Stimulated activated CD4-positive, alpha-beta T cell treated with anti-CD3 and anti-CD28 coated beads, Interleukin-4, amount 100 ng/mL, for 1 hour (primary cell): ENCODE measurements at places on chromosomes 7 and 10.

- DNase-seq = no peak
Measured at GRCh38 chr10:80171248-80171660, 34.1 kb downstream of the ANXA11 start.

DNA sequence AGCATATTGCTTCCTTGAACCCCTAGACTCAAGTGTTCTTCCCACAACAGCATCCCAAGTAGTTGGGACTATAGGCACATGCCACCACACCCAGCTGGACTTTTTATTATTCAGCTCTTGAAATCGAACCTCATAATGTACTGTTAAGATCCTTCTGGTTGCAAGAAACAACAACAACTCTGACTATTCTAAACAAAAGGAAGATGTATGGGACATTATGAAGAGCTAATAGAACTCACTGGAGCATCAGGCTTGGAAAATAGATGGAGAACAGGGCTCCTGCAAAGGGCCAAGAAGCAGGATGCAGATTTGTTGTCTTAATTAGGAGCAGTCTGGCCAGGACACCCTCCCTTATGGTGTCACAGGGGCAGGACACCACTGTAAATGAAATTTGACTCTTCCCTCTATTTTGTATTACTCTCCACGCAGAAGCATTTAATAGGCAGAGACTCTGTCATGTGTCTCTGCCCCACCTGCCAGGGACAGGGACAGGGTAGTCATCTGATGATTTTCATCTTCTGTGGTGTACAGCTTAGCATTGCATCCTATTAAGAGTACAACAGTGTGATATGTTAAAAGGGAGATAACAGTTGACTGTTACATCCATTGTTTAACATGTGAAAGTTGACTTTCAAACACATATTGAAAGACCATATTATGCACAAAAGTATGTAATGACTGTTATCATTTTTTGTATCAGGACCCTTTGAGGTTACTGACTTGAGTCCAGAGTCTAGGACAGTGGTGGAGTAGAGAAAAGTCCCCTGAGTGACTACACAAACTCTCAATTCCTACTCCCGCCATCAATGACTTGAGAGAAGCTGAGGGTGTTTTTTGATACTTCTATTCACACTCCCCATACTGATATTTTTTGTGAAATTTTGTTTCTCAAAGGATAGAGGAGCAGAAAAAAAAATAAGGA is 157.3 kb downstream of the LRRC4 start:
- DNase-seq = no peak

GRCh38 chr7:94529516-94529915 is 19.9 kb downstream of the CASD1 start:
- no peak for DNase-seq

GRCh38 chr10:71644307-71645180 is 75.0 kb downstream of the C10orf105 start:
- no peak for DNase-seq

GRCh38 chr10:117441812-117442443 is 66.7 kb upstream of the PDZD8 start:
- DNase-seq = no peak

GRCh38 chr10:101176577-101176976 is 45.5 kb downstream of the TLX1 start:
- DNase-seq = no peak

GRCh38 chr7:66443946-66444345 is 184.7 kb upstream of the KCTD7 start:
- DNase-seq = no peak

DNA sequence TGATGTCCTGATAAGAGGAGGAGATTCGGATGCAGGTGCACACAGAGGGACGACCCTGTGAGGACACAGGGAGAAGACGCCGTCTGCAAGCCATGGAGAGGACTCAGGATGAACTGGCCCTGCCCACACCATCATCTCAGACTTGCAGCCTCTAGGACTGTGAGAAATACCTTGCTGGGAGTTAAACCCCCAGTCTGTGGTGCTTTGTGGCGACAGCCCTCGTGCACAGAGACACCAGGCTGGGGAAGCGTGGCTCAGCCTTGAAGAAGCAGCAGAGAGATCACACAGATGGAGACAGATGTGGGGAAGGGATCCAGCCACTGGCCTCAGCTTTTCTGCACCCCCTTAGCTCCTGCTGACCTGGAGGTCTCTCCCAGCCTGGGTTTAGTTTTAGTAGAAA is 26.3 kb upstream of the PITRM1 start:
- DNase-seq = no peak

GRCh38 chr7:24980534-24981170 is 674 bp upstream of the OSBPL3 start:
- DNase-seq = no peak
